GM23248 (cell line): ENCODE measurements at places on chromosomes 7 and 10. TPM values are rescaled to one million over a fixed set of nuclear protein-coding genes. Genes with fewer than 3 reads are reported as not detected.

Gene CHAT
- not detected in 2 replicates for polyA plus RNA-seq

Gene ESYT2
- polyA plus RNA-seq: 48.7 and 49.9 TPM in 2 replicates

Gene FXYD4
- not detected in 2 replicates for polyA plus RNA-seq

Gene OR2A12
- polyA plus RNA-seq: not detected in 2 replicates

- no peaks in the 10 kb centered on the region for H3K4me1 ChIP-seq
- H3K4me3 ChIP-seq: no peak overlapping the region
- no peaks in the 10 kb centered on the region for H3K27me3 ChIP-seq
- H3K27ac ChIP-seq: no peak overlapping the region
- H3K36me3 ChIP-seq: no peaks in the 10 kb centered on the region
These were observed 10.2 kb upstream of the REPIN1 start for GRCh38 chr7:150358433-150358832.

GRCh38 chr7:55156919-55157763, 138.3 kb downstream of the EGFR start:
- peaks cover 53% of the 10 kb centered on the region for H3K36me3 ChIP-seq
- peaks cover 20% of the 10 kb centered on the region for H3K4me1 ChIP-seq
- DNase-seq: no peak
- H3K27ac ChIP-seq: no peak overlapping the region

GRCh38 chr7:114182837-114183236, 231.8 kb upstream of the FOXP2 start:
- no peak for DNase-seq
- no peaks in the 10 kb centered on the region for H3K4me1 ChIP-seq
- H3K36me3 ChIP-seq: no peaks in the 10 kb centered on the region
- no peak overlapping the region for H3K4me3 ChIP-seq
- no peak overlapping the region for H3K27ac ChIP-seq

GRCh38 chr7:1447551-1448244, 11.6 kb downstream of the MICALL2 start:
- H3K27me3 ChIP-seq: no peaks in the 10 kb centered on the region
- no peak overlapping the region for H3K27ac ChIP-seq
- H3K4me3 ChIP-seq: no peak overlapping the region
- no peaks in the 10 kb centered on the region for H3K4me1 ChIP-seq
- H3K36me3 ChIP-seq: no peaks in the 10 kb centered on the region

- no peak for DNase-seq
- H3K27me3 ChIP-seq: no peaks in the 10 kb centered on the region
- H3K4me3 ChIP-seq: no peak overlapping the region
- H3K36me3 ChIP-seq: no peaks in the 10 kb centered on the region
- H3K27ac ChIP-seq: no peak overlapping the region
These were observed 70.3 kb upstream of the LRGUK start for GRCh38 chr7:134056816-134057215.
